Occipital lobe (tissue), 3 donors: ENCODE measurements at places on chromosomes 6 and 20. TPM values are rescaled to one million over a fixed set of nuclear protein-coding genes. Genes with fewer than 3 reads are reported as not detected.

The TENT5A gene
- total RNA-seq = 3.4 TPM

DNA sequence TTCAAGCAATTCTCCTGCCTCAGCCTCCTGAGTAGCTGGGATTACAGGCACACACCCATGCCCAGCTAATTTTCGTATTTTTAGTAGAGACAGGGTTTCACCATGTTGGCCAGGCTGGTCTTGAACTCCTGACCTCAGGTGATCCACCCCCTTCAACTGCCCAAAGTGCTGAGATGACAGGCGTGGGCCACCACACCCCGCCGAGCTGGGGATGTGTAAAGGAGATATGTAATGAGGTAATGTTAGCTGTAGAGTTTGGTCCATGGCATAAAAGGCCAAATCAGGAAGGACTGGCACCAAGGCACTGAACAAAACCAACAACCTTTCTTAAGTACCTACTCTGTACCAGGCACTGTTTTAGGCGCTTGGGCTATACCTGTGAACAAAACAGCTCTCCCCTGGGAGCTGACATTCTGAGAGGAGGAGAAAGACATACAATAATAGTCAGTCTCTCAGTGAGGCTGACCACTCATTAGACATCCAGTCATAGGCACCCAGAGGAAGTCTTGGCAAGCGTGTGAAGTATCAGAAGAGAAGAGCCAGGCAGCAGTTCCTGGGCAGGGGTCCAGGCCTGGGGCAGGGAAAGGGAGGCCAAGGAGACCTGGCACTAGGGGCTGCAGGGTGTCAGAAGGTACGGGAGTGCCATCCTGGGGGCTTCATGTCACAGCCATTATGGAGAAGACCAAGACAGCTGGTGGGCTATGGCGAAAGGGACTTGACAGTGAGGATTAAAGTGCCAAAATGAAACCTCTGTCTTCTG, 164.8 kb upstream of the DTNBP1 start:
- DNase-seq = no peak

DNA sequence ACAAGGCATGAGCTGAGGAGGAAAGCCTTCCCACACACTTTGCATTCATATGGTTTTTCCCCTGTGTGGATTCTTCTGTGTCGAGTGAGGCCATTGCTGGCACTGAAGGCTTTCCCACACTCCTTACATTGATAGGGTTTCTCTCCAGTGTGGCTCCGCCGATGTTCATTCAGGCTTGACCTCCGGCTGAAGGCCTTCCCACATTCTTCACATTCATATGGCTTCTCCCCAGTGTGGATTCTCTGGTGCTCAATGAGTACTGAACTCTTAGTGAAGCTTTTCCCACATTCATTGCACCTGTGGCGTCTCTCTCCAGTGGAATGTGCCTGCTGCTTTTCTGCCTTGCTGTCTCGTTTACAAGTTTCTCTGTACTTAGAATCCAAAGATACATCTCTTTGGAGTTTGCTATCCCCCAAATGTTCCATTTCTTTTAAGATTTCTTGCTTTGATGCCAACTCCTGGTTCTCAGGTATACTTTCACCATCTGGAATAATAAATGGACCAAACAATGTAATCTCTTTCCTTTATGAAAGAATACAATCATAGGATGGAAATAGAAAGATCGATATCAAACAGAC, 9.5 kb downstream of the ZSCAN31 start:
- no peak for DNase-seq

The MYCT1 gene
- total RNA-seq = 4.7 TPM

DNA sequence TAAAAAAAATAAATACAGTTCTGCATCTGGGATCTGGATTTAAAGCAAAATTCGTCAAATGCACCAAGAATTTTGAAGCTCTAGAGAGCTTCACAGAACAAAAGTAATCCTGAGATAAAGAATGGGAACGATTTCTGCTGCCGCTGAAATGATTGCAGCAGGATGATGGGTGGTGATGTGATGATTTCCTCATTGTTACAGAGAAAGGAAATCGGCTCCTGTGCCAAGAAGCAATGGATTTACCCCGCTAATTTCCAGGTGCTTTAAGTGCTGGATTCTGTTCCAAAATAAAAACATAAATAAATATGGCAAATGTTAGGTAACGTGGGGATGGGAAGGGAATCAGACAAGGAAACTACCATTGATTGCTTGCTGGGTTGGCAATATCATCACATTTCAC, 1067.9 kb upstream of the MAP3K7 start:
- no peak for DNase-seq

DNA sequence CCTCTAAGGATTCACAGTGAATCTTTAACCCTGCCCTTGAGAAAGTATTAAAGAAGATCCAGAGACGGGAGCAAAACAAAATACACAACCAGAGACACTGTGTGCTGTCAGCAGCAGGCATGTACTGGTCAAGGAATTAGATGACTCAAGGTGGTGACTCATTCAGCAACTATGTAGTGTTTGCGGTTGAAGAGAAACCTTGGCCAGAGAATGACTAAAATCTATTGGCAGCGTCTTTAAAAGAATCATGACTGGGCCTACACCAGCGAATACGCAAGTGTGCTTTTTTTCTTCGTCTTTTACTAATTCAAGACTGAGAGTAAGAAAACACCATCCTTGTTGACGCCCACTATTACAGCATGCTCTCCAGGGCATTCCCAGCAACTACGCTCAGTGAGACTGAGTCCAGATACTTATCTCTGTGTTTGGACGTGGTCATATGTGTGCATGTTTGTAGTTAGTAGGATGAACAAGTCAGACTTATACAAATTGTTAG, 72.4 kb upstream of the BACH2 start:
- DNase-seq = no peak
